ENCODE measurements at places on chromosomes 2 and 18.

GRCh38 chr2:41020358-41020757 is 568.5 kb upstream of the SLC8A1 start:
- no peak for DNase-seq

DNA sequence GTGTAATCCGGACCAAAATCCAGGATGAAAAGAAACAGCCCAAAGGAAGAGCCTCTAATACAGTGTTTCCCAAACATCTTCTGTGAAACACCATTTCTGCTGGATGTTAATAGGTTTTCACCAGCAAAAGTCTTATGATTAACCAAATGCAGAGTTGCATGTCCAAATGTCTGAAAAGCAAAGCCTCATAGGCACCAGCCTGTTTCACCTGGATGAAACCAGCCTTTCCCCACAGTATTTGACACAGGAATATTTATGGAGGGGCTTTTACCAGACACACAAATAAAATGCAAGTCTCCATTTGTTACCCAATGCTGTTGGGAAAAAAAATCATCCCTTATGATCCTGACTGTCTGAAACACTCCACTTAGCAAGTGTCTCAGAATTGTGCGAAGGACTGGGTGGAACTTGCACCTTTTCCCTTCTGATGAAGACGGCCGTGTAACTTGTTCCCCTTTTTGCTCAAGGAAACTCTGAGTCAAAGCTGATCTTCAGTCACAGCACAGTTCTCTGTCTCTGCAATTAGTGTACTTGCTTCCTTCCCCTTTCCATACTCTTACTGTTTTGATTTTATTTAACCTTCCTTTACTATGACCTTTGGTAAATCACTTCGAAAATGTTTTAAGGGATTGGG is 70.3 kb upstream of the IL1R2 start:
- DNase-seq, result no peak

GRCh38 chr18:51235009-51235789 is 37.7 kb upstream of the MEX3C start:
- no peak for DNase-seq

DNA sequence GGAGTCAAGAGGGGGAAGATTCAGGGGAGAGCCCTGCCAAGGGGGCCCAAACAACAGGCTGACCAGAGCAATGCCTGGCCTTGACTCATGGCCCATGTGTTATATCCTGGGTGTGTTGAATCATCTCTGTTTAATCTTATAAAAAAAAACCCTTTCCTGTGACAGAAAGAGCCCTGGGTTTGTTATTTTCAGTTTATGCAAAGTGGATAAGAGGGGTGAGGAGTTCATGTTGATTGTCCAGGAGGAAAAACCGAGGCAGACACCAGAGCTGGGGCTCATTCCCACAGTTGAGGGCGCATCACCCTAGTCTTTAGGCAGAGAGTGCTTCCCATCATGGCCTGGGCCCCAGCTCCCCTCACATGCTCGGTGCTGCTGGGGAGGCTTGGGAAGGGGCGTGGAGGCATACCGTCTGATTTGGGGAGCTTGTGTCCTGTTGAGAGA is 30.9 kb upstream of the IL37 start:
- no peak for DNase-seq

- DNase-seq, result no peak
These were observed 52.2 kb downstream of the PLB1 start for GRCh38 chr2:28547906-28548600.

DNA sequence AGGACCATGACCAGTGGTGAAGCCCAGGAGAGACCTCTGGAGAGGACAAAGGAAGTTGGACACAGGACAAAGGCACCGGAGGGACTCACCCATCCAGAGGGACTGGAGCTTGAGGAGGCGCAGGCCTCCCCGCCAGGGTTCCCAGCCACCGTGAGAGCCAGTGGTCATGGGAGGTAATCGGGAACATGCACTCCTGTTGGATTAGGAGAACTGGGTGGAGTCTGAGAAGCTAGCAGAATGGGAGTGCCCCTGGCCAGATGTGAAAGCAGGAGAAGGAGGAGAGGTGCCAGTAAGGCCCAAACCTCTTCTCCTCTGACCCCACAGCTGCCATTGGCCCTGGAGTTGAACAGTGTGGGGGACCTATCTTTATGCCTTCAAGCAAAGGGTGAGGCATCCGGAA is 20.3 kb downstream of the POU3F3 start:
- DNase-seq, result no peak

- DNase-seq, result no peak
These were observed 239.9 kb downstream of the ZNF516 start for GRCh38 chr18:76255070-76255683.

- DNase-seq, result no peak
These were observed 197.2 kb upstream of the ID2 start for GRCh38 chr2:8484502-8485283.

DNA sequence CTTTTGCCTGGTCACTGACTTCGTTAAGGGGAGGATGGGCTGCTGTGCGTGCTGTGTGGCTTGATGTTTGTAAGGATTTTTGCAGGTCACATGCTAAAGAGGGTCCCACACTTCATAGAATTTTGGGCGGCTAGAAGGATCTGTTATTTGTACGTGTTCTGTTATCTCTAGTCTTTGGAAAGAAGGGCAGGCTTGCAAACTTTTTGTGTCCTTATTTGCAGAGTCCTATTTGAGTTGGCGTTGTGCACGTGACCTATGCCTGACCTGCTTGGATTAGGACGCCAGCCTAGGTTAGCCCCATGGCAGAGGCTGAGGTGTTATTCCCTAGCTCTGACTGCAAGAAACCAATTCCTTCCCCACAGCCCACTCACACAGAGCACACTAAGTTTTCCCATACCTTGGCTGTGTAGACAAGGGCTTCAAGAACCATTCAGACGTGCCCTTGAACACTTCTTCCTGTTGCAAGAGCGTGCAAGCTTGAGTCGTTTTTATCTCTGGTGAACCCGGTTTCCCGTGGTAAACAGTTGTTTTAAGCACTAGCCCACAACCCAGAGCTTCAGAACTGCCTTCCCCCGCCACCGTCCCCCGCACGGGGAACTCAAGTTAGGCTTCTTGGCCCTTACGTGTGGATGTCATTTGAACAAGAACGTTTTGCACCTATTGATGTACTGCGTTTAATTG is 94.6 kb downstream of the LDLRAD4 start:
- DNase-seq, result peak; percentile 50

Data from activated naive CD4-positive, alpha-beta T cell treated with anti-CD3 and anti-CD28 coated beads, Interleukin-2, amount 10 ng/mL, durations not matched to agents 7 days and 5 days (primary cell).